GF-D8 (cell line): ENCODE measurements at places on chromosomes 5 and 9.

GRCh38 chr5:122218778-122219177 lies 89.4 kb downstream of the ZNF474 start:
- no peak for DNase-seq

GRCh38 chr9:121895358-121895757 lies 197.8 kb downstream of the TTLL11 start:
- no peak for DNase-seq

- DNase-seq: no peak
Measured at GRCh38 chr9:131528186-131528585, 2.9 kb downstream of the UCK1 start.

GRCh38 chr9:83582029-83582428 lies 40.9 kb upstream of the IDNK start:
- no peak for DNase-seq

GRCh38 chr5:146291421-146292074 lies 47.1 kb upstream of the POU4F3 start:
- DNase-seq: peak; percentile 16

- DNase-seq: no peak
Measured at GRCh38 chr5:89313804-89314588, 431.0 kb upstream of the MEF2C start.

GRCh38 chr5:23071682-23072081 lies 218.5 kb upstream of the CDH12 start:
- DNase-seq: no peak

GRCh38 chr9:98563212-98563907 lies 145.4 kb downstream of the GABBR2 start:
- DNase-seq: no peak

- no peak for DNase-seq
Measured at GRCh38 chr9:75483636-75484035, 395.3 kb downstream of the OSTF1 start.

DNA sequence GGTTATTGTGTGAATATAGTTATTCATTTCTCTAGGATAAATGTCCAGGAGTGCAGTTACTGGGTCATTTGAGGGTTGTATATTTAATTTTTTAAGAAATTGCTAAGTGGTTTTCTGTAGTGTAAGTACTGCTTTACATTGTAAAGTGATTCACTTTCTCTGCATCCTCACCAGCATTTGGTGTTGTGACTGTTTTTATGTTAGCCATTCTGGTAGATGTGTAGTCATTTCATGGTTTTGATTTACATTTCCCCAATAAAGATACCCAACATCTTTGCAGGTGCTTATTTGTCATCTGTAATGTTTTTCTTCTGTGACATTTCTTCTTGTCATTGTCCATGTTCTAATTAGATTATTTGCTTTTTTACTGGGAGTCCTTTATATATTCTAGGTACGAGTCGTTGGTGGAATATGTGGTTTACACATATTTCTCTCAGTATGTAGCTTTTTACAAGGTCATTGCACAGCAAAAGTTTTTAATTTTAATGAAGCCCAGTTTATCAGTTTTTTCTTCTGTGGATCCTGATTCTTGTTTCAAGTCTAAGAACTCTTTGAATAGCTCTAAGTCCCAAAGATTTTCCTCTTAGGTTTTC lies 34.0 kb downstream of the SCGB3A1 start:
- DNase-seq: no peak

DNA sequence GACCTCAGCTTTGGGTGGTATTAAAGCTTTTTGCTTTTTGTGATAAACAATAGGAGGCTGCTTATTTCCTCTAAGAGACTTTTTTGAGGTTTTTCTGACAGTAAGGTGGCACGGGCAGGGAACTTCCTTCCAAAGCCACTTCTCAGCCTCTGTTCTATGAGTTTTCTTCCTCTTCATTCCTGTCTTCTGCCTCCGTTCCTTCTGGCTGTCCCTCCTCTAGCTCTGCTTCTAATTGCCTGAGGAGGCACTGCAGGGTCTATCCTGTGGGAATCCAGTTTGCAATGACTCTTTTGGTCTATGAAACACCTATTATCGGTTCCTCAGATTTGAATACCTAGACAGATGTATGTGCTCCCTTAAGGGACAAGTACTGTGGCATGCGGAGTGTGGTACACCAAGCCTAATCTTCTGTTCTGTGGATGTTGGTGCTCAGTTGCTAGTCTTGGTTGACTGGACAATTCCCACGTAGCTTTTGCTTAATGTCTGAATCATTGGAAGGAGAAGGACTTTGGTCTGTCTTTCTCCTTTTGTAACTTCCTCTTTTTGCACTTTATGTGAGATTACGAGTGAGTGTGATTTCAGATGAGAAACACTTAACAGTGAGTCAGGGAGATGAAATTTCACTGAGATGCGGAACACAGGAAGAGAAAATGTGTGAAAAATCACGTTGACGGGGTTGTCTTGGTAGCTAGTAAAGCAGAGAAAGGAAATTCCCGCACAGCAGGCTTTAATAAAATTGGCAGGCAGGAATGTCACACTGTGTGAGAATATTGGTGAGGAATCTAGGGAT lies 305.2 kb downstream of the EFNA5 start:
- no peak for DNase-seq

DNA sequence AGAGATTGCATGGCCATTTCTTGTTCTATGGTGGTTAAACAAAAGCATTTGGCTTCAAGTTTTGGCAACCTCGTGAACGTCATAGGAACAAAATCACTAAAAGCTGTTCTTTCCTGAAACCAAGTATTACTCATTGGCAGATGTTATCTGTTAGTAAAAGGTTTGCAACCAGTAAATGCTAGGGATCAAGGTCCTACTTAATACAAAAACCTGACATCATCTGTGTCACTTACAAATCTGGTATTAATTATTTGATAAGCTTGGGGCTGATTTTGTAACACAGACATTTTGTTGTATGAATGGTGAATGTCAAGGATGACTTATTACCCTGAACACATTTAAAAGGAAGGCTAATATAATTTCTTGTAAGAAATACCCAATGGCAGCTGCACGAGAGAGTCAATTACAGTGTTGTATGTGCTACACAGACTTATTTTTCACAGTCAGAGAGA lies 486.4 kb upstream of the ZNF608 start:
- no peak for DNase-seq

- no peak for DNase-seq
Measured at GRCh38 chr9:99296291-99296951, 74.3 kb downstream of the SEC61B start.

- no peak for DNase-seq
Measured at GRCh38 chr9:17863213-17863883, 284.5 kb downstream of the SH3GL2 start.

GRCh38 chr5:117872798-117873368 lies 1115.5 kb downstream of the DTWD2 start:
- no peak for DNase-seq

GRCh38 chr5:173794901-173795416 lies 93.2 kb upstream of the CPEB4 start:
- DNase-seq: no peak

DNA sequence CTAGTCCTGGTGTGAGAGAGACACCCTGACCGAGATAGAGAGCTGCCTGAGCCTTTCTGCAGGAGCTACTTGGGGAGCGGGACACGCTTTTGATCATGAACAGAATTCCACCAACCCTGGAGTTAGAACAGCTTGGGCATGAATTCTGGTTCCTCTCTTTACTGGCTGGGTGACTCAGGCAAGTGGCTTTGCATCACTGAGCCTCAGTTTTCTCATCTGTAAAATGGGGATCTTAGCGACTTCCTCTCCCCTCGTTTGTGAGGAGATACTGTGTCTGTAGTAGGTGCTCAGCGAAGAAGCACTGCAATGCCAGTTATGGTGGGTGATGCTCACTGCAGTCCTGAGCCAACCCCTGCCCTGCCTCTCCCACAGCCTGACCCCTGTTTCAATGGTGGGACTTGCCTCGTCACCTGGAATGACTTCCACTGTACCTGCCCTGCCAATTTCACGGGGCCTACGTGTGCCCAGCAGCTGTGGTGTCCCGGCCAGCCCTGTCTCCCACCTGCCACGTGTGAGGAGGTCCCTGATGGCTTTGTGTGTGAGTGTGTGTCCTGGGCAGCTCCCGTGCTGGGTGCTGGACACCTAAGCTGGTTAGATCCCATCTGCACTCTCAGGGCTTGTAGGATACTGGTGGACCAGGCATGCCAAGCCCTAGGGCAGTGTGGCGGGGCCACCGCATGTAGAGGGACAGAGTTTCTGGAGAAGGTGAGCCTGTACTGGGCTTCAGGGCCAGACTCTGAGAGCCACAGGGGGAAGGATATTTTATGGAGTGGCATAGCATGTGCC lies 16.0 kb downstream of the CRB2 start:
- no peak for DNase-seq

DNA sequence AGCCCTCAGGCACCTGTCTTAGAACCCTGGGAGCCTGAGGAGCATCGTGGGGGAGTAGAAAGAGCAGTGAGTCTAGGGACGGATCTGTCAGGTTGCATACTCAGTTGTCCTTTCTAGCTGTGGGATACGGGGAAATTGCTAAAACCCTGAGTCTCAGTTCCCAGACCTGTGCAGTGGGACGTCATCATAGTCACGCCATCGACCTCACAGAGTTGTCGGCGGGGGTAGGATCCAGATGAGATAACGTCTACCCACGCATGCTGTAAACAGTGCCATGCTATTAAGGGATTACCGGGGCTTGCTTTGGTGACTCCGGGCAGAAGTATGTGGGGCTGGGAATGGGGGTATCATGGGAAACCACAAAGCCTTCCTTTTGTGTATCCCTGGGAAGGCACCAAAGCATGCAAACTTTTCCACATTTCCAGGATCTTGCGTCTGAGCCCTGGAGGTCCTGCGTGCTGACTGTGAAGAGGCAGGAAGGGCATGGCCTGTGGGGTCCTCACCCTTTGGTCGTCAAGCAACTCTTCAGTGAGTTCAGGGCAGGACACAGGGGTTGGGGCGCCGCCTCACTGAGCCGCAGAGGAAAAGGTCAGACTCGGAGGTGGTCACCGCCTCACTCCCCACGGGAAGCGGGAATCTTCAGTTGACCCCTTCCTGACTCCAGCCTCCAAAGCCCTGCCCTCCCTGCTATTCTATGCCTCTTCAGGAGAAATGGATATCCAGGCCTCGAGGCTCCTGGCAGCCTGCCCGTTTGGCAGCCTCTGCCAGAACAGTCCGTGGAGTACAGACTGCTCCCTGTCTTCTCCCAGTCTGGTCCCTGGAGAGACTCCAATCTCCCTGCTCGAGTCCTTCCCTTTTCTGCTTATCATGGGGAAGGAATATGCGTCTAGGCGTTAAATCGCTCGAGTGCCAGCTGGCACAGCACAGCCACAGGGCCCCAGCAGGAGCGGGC lies 186.8 kb upstream of the KLF9 start:
- DNase-seq: no peak

GRCh38 chr9:72467766-72468738 lies 53.4 kb upstream of the TMC1 start:
- DNase-seq: no peak

DNA sequence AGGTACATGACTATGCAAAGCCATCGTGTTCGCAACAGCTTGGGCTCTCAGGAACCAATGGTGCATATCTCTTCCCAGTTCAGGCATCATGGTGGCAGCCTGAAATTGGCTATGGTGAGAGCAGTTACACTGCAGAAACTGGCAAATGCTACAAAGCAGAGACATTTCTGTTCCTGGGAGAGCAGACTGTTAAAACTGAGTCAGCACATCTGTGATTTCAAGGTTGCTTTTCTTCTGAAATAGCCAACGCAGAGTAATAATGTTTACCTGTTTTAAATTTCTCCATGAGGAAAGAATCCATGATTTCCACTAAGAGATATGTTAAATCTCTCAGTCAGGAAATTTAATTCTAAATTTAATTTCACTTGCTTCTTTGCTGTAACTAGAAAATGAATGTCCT lies 47.8 kb downstream of the C7 start:
- DNase-seq: no peak

DNA sequence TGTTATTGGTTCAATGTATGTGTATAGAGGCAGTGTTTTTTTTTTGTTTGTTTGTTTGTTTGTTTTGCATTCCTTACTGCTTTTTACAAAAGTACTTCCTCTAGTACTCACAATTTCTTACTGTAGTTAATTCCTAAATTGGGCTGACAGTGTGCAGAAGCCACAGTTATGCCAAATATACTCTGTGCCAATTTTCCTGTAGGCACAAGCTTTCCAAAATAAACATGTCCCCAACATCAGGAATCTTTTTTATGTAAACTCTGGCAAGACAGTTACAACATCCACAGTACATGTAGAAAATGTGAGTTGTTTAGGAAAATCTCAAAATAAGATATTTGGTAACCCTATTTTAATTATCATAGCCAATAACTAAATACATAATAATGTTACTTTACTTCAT lies 161.6 kb upstream of the TSLP start:
- no peak for DNase-seq

GRCh38 chr5:93674138-93674537 lies 67.3 kb downstream of the POU5F2 start:
- no peak for DNase-seq

DNA sequence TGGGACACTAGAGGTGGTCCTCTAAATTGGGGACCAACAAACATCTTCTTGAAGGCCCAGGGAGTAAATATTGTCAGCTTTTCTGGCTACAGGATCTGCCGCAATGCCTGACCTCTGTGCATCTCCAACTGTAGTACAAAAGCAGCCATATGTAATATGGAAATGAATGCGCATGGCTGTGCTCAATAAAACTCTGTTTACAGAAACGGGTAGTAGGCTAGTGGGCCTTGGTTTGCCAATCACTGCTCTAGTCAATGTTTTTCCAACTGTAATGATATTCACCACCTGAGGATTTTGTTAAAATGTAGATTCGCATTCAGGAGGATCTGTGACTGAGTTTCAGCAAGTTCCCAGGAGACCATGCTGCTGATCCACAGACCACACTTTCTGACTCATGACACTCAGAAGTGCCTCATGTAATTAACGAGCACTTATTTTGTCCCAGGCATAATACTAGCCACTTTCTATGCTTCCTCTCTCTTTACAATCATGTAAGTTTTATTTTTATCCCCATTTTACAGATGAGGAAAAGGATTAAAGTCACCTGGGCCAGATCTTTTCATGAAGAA lies 96.9 kb downstream of the MED27 start:
- DNase-seq: no peak

DNA sequence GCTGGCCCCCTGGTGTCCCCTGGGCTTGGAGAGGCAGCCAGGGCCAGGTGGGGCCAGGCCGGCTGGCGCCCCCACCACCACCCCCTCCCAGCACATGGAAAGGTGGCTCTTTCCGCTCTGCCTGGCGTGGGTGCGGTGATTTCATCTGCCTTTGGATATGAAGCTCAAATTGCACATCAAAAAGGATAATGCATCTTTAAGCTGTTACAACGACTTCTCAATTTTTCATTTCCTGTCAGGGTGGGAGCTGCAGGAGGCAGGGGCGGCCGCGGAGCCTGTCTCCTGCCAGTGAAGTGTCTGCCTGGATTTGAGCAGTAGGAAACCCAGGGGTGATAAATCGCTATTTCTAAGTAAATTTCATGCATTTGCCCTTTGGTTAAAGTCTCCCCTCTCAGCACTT lies 169.2 kb upstream of the MVB12B start:
- no peak for DNase-seq

- DNase-seq: no peak
Measured at GRCh38 chr5:88830567-88830966, 52.4 kb downstream of the MEF2C start.

GRCh38 chr9:112162621-112163413 lies 12.3 kb downstream of the SUSD1 start:
- peak; percentile 85 for DNase-seq

GRCh38 chr9:121390372-121390771 lies 20.3 kb upstream of the STOM start:
- DNase-seq: no peak
